ENCODE measurements at places on chromosomes 2 and 18. TPM values are rescaled to one million over a fixed set of nuclear protein-coding genes. Genes with fewer than 3 reads are reported as not detected.

GRCh38 chr2:128710242-128710641, 391.6 kb upstream of the HS6ST1 start:
- DNase-seq = no peak

GRCh38 chr2:47058003-47058931, 96.8 kb downstream of the STPG4 start:
- DNase-seq = no peak

Gene NEB
- 0.14 TPM for total RNA-seq

DNA sequence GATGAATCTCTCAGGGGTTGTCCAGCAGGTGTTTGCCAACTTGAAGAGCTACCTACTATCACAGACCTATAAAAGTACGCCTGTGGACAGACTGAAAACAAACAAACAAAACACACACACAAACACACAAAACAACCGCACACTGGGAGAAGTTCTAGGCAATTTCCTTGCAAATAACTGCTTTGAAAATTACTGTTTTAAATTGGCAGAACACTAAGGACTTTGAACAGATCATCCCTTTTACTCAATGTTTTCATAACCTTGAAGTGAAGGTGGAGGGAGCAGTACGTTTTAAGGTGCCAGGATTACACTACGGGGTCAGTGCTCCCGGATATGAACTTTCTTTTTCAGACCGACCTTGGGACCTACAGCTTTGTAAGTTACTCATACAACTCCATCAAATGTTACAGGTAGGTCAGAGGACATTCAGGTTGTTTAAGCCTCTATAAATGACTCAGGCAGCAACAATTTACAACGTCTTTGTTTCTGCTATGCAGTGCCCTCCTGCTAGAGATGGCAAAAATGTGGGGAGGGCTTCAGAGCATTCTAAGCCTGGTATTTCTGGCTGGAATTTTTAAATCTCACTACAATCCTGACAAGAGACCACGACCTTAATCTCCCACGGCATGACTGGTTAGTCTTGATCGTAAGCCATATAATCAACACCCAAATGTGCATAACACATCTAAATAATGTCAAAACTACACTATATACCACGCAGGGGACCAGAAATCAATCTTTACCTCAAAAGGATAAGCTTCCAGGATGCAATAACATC, 1.4 kb upstream of the SLC20A1 start:
- peak; percentile 33 for DNase-seq

DNA sequence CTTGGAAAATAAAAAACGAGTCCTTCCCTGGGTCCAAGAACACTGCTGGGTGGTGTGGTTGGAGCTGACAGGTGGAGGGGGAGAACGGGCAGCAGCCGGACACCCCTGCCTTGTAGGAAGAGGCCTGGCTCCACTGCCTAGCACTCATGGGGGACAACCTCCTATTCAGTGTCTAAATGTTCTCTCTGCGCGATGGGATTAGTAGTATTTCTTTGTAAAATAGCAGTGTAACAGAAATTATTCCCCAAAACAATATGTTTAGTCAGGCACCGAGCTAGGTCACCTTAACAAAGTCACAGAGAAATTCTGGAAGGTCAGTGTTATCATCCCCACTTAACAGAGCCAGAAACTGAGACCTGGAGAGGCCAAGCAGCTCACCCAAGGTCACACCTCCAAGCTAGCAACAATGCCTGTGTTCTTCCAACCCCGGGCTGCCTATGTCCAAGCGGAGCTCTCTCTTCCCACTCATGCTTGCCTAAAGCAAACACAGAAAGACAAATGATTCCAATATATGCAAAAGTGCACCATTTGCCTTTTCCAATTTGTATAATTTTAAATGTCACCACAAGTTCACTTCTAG, 68.0 kb downstream of the STEAP3 start:
- no peak for DNase-seq

Data from H7 (cell line).